ENCODE measurements at places on chromosomes 11 and 22. TPM values are rescaled to one million over a fixed set of nuclear protein-coding genes. Genes with fewer than 3 reads are reported as not detected.
A peak's percentile ranks its signal among the peaks of the same experiment; 100 is the strongest.

GRCh38 chr22:19696504-19697276 lies 17.6 kb upstream of the SEPTIN5 start:
- H3K4me3 ChIP-seq: no peak overlapping the region
- H3K27me3 ChIP-seq: no peaks in the 10 kb centered on the region
- no peak for DNase-seq

DNA sequence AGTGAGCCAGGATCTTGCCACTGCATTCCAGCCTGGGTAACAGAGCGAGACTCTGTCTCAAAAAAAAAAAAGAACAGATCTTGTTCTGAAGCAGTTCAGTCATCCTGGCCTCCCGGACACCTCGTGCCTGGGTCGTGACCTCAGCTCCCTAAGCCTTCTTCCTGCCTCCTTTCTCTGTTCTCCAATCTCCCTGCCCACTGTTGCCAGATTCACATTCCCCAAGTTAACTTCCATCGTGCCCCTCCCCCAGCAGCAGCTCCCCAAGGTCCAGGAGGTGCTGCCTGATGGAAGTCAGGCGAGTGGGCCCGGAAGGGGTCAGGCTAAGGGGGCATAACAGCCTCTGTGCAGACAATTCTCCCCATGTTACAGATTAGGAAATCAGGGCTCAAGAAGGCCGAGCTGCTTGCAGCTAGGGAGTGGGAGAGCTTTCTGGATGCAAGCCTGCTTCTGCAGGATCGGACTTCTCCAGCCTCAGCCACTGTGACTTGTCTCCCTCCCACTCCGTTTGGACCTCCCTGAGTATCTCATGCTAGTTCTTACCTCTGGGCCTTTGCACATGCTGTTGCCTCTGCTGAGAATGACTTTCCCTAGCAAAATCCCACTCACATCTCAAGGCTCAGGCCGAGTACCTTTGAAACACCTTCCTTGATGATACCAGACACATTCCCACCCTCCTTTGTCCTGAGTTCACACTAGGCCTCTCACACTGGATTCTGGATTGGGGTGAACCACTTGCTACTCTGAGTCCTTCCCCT lies 14.3 kb upstream of the TMEM184B start:
- no peak overlapping the region for H3K4me3 ChIP-seq
- no peaks in the 10 kb centered on the region for H3K27me3 ChIP-seq
- H3K27ac ChIP-seq: no peak overlapping the region
- peaks cover 4% of the 10 kb centered on the region for H3K36me3 ChIP-seq
- peak; percentile 61 for DNase-seq

GRCh38 chr11:9772218-9772617 lies 108.3 kb downstream of the SWAP70 start:
- no peaks in the 10 kb centered on the region for H3K27me3 ChIP-seq
- peaks cover 30% of the 10 kb centered on the region for H3K4me1 ChIP-seq
- no peak for DNase-seq

DNA sequence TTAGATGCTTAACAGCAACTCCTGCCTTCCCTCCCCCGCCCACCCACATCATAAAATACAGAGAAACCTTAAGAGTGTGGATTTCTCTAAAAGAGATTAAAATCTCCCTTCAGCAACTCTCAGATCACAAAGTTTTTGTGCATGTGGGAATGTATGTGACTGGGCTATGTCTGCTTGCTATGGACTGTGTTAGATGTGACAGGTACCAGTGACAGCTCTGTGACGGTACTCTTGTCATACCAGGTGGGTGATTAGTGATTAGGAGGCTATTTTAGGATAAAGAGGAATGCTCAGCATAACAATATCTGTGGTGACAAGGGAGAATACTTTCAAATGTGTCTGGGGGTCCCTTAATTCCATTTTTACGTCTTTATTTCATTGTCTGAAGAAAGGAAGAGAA lies 60.2 kb downstream of the SYT9 start:
- peaks cover 4% of the 10 kb centered on the region for H3K4me1 ChIP-seq
- no peak overlapping the region for H3K4me3 ChIP-seq
- no peak for DNase-seq
- no peak overlapping the region for H3K27ac ChIP-seq

MAML2 gene
- total RNA-seq: 5.7 TPM

- H3K36me3 ChIP-seq: no peaks in the 10 kb centered on the region
- no peaks in the 10 kb centered on the region for H3K27me3 ChIP-seq
- no peaks in the 10 kb centered on the region for H3K4me1 ChIP-seq
- no peak for DNase-seq
- no peak overlapping the region for H3K4me3 ChIP-seq
Measured at GRCh38 chr11:76661834-76662434, 8.6 kb downstream of the LRRC32 start.

Data from GM23338 (cell line).